ENCODE measurements at places on chromosomes 4 and X.

GRCh38 chr4:114866901-114867670, 246.3 kb downstream of the NDST4 start:
- no peak for DNase-seq

DNA sequence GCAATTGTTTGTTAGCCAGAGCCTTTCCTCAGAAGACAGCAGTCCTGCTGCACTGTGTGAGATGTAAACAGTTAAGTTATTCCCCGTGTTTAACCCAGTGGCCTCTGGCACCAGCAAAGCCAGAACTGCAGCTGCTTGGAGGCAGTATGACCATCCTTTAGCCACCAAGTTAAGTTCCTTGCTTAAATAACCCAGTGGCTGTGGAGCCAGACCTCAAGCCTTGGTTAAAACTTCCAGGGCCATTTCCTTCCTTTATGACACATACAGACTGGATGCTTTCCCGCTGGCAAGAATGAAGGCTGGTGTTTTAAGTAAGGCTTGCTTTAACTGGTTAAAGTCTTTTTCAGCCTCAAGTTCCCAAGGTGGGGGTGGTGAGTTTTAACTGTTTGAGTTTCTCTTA, 379.8 kb downstream of the DCAF12L2 start:
- no peak for DNase-seq

- no peak for DNase-seq
Observed at GRCh38 chr4:161252520-161253141, 911.2 kb downstream of the FSTL5 start.

- DNase-seq, result no peak
Observed at GRCh38 chr4:25905371-25905770, 8.6 kb upstream of the SMIM20 start.

DNA sequence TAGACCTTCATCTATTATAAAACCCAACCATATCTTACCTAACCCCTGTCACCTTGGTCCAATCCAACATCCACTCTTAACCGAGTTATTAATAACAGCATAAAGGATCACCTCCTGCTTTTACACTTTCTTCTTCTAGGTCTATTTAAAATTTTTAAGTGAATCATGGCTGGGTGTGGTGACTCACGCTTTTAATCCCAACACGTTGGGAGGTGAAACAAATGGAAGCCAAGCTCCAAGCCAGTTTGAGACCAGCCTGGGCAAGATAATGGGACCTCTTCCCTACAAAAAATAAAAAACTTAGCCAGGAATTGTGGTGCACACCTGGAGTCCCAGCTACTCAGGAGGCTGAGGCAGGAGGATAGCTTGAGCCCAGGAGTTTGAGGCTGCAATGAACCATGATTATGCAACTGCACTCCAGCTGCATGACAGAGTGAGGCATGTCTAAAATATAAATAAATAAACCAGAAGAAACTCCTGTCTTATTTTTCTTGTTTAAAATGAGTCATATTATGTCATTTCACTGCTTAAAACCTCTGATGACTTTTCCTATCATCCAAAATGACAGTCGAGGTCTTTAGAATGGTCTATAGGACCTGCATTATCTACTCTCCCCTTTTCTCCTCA, 188.4 kb downstream of the GASK1B start:
- no peak for DNase-seq

DNA sequence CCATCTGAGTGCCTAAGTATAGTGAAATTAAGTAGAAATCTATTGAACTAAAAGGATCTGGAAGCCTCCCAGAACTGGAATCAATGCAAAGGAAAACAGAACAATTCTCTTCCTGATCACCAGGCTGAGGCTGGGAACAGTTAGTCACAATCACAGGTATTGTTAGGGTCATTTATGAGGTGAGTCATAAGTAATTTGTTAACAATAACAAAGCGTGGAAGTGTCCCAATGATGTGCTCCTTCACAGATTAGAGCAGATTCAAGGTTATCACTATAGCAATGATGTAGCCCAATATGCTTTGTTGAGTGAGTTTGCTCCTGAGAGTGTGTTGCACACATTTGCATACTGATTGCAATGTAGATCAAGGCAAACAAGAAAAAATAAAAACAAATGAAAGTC, 228.1 kb downstream of the ZNF674 start:
- DNase-seq, result no peak

DNA sequence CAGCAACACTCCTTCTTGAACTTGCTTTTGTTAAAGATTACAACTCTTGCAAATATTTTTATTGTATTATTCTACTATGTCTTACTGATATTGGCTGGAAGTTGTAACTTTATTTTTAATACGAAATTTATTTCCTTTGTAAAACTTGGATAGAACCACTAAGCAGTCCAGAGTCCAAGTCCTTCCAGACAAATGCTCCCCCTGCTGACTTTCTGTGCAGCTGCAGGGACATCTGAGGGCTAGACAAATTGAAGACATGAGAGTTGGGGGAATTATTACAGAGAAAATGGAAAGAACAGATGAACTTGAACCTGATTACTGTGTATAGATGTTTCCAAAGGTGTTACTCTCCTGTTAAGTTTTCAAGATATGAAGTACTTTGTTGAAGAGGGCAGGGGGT, 238.8 kb downstream of the GRIA3 start:
- DNase-seq, result no peak

DNA sequence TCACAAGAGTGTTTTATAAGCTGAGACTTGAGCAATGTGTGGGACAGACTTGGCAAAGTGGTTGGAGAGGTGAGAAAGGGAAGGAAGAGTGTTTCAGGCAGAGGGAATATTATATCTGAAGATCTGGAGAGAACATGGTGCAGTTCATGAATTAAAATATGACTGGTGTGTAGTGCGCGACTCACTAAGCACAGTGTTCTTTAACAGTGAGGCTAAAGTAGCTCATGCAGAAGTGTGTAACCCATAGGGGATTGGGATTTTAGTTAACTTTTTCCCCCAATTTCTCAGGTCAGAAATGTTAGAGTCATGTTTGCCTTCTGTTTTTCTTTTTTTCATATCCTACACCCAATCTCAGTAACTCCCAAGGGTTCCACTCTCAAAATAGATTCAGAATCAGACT, 9.7 kb downstream of the MTHFD2L start:
- DNase-seq, result no peak

- no peak for DNase-seq
Observed at GRCh38 chr4:117134386-117134785, 49.0 kb upstream of the TRAM1L1 start.

DNA sequence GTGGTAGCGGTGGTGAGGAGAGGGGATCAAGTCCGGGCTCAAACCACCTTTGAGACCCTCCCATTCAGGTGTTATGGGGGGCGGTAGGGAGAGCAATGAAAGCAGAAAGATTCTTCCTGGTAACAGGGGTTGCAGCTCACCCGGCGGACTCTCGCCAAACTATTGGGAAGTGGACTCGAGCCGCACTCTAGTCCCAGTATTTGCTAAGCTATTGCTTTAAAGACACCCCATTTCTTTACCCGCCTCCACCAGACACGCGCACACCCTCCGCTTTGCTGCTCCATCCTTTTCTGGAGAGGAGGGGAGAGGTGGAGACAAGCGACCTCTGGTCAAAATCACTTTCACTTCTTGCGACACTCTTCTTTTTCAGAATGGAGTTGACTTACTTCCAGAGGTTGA, 625 bp upstream of the GABRA4 start:
- DNase-seq, result no peak

DNA sequence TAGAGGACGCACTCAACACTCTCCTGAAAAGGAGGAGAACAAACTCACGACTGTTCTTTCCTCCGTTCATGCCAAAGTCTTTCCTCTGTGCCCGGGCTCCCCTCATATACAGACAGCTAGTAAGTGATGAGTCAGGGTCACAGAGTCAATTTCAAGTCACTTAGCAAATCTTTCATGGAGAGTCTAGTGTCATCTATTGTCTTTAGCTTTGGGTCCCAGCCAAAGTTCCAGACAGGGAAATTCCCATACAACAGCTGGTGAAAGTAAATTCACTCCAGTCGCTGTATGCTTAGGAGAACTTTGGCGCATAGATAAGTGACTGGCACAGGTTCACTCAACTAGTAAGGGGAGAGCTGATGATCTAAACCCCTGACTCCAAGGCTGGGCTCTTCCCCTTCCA, 226.5 kb downstream of the MID1 start:
- no peak for DNase-seq

- DNase-seq, result no peak
Observed at GRCh38 chr4:159516556-159517140, 413.8 kb downstream of the RAPGEF2 start.

DNA sequence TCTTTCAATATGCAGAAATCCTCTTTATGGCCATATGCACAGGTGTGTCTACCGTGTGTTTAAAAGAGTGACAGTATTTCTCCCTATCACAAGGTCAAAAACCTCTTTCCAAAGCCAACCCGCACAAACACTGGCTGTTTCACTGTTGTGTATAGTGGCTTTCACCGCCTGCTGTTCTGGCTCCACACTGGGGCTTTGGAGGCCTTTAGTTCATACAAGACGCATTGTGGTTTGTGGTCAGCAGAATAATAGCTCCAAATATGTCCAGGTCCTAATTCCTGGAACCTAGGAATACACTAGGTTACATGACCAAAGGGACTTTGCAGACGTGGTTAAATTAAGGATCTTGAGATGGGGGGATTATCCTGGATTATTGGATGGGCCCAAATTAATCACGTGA, 40.7 kb upstream of the FAM9A start:
- no peak for DNase-seq

DNA sequence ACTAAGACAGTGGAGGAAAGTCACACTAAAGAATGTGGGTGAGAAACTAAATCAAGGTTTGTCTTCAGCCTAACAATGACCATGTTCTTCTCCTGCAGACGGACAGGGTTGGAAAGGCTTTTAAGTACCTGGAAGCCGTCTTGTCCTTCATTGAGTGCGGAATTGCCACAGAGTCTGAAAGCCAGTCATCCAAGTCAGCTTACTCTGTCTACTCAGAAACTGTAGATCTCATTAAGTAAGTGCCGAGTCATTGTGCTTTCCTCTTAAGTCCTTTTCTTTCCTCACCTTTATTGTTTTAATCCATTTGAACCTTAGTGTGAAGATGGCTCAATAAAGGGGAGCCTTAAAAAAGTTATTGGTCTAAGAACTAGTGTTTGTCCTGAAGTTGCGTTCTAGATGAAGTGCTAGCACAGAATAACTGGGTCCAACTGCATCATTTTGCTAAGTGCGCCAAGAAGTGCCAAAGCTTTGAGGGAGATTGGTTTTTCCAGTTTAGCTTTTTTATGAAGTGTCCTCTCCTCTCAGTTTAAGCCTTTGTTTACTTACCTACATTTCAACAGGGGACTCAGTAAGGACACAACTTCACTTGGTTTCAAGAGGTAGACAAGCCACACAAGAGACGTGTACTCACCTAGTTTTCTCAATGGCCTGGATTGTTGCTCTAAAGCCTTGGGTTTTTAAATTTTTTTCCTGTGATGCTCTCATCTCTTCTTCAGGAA, 89.3 kb downstream of the KLHL8 start:
- no peak for DNase-seq

GRCh38 chr4:146098978-146099377, 76.5 kb upstream of the LSM6 start:
- no peak for DNase-seq

GRCh38 chrX:39372115-39372514, 570.9 kb downstream of the MID1IP1 start:
- no peak for DNase-seq

DNA sequence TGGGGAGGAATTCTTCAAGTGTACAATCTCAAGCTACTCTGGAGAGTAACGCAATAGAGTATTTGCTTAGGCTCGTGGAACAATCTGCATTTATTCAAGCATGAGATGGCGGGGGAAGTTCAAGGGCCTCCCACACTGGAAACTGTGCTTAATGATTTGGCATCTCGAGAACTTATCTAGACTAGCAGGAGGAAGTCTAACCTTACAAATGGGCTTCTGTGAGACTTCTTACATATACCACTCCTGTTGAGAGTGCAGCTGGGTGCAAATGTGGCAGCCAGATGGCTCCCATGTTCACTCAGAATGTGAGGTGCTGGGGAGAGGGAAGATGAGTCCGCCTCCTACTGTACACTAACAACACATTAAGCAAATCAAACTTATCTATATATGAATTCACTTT, 29.3 kb upstream of the PTPN13 start:
- DNase-seq, result no peak

- DNase-seq, result no peak
Observed at GRCh38 chr4:39565878-39566600, 38.8 kb upstream of the UGDH start.

DNA sequence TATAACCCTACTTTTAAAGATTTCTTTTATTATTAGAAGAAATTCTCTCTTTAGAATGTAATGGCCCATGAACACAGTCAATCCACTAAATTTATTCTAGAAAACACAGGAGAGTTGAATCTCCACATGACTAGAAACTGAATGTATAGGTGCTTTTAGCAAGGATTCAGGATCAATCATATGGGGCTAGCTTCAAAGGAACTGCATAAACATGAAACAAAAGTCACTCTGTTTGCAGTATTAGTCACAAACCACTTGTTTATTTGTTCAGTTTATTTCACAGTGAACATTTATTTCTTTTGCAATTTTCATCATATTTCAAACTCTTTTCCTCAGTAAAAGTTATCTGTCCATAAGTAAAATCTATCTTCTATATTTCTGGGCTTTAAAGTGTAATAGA, 1604.6 kb downstream of the PCDH18 start:
- no peak for DNase-seq

DNA sequence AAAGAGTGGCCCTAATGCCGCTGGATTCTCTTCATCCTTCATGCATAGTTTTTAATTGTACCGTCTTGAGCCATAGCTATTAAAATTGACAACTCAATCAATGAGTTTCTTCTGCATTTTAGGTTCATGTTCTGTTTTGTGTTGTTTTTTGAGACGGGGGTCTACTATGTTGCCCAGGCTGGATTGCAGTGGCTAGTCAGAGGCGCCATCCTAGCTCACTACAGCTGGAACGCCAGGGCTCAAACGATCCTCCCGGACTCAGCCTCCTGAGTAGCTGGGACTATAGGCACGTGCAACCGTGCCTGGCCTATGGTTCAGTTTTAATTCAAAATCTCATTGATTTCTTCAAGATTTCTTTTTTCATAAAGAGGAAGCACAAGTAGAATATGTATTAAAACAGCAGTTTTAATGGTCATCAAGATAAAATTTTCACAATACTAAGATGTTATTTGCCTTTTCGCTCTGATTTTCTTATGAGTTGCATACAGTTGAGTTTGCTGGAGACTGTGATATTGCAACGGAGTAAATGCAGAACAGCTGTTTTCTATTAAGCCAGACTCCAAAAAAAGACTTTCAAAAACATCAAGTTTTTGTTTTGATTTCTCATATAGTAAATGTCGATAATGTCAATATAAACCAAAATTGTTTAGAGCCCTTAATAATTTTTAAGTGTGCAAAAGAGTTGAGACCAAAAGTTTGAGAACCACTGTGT, 1.1 kb upstream of the STX18 start:
- DNase-seq, result no peak

GRCh38 chr4:137583671-137584070, 51.4 kb upstream of the PCDH18 start:
- DNase-seq, result no peak

DNA sequence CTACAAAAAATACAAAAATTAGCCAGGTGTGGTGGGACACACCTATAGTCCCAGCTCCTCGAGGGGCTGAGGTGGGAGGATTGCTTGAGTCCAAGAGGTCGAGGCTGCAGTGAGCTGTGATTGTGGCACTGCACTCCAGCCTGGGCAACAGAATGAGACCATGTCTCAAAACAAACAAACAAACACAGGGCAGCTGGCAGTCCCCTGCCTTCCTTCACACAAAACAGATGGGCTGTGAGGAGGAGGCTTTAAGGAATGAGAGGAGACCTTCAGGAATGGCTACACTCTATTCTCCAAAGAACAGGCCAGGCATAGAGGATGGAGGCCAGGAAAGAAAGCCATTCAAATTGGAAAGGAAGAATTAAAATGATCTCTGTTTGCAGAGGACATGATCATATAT, 65.6 kb upstream of the MAML3 start:
- no peak for DNase-seq
